ENCODE measurements at places on chromosomes 5 and 9.

- DNase-seq: no peak
These were observed 19.1 kb downstream of the ACSL6 start for GRCh38 chr5:131992370-131992769.

GRCh38 chr9:126883636-126884035, 23.2 kb downstream of the ZBTB34 start:
- DNase-seq: no peak

DNA sequence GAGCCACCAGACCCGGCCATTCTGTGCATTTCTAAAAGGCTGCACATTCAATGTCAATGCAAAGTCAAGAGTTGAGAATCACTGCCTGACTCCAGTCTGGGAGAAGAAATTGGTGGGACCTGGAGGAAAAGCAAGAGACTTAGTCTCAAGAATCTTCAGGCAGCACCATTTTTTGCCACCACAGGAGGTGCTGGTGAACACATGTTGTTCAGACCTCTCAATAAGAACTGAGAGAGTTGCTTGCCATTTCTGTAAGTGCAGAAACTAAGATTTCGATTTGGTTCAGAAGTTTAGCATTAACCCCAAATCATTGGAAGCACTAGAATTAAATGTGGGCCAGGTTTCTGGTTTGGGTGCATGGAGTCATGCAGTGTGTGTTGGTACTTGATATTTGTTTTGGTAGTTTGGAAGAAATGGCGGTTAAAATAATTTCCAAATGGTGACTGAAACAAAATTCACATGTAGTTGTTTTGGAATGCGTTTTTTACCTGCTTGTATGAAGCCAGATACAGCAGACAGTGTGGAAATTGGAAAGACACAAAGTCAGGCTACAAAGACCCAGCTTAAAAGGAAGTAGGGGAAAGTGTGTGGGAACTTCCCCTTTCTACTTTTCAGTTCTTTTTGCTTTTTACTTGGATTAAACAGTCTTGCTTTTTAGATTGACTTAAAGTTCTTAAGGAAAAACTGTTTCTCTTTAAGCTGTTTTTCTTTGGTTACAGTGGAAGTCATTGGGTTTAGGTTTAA, 20.4 kb downstream of the PDE8B start:
- DNase-seq: no peak

- DNase-seq: no peak
These were observed 245.8 kb downstream of the MTRR start for GRCh38 chr5:8114597-8115266.

DNA sequence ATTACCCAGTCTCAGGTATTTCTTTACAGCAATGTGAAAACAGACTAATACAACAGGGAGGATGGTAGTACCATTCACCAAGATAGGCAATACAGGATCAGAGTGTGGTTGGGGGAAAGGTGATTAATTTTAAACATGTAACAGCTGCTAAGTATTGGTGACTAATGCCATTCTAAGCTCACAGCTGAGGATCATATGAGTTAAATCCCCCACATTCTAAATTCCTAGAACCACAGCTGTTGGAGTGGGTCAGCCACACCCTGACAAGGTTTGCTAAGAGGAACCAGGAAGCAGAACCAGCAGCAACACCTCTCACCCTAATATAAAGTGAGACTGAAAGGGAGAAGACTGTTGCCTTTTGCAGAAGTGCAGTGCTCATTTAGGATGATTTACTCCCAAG, 24.8 kb downstream of the HSPB3 start:
- no peak for DNase-seq

GRCh38 chr9:87212605-87213021, 265.3 kb upstream of the GAS1 start:
- DNase-seq: peak; percentile 54
